T-helper 17 cell (primary cell): ENCODE measurements at places on chromosomes 16 and 17.

GRCh38 chr17:76087531-76087930 is 8.5 kb downstream of the ZACN start:
- DNase-seq: no peak

DNA sequence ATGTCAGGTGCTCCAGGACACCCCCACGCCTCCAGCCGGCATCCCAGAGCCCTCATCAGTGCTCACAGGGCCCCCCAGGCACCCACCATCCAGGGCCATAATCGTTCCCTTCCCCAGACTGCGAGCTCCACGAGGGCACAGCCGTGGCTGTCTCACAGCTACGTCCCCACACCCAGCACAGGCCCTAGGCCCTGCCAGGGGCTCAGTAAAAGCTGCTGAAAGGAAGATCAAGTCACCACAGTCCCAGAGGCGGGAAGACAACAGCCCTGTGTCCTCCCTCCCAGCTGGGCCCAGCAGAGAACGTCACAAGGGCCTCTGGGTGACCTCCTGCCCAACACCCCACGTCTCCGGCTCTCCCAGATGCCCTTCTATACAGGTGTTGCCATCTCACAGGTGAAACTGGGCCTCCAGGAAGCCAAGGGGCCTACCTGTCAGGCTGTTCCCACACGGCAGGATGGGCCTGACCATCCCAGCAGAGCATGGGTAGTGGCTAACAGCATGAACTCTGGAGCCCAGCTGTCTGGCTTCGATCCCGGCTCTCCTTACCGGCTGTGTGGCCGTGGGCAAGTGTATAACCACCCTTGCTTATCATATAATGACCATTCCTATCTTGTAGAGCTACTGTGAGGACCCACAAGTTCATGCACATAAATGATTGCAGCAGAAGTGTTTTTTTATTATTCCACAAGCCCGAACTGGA is 17.9 kb downstream of the ARL2BP start:
- DNase-seq: no peak

GRCh38 chr16:11100239-11100750 is 155.7 kb downstream of the SOCS1 start:
- no peak for DNase-seq

DNA sequence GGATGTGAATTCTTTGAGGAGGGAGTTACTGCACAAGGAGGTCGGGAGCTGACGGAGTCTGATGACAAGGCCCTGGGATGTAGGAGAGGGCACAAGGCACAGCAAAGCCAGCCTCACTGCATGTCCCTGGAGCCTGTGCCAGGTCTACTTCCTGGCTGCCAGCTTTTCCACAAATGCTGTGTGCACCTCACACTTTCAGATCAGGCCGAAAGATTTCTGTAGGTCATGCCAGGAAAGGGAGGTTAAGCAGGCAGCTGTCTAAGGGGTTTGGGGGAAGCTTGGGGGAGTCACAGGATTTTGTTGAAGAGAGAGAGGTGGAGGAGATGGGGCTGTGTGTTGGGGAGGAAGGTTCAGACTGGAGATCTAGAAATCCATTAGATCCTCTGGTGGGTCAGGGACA is 792.5 kb downstream of the KCNJ18 start:
- DNase-seq: no peak

DNA sequence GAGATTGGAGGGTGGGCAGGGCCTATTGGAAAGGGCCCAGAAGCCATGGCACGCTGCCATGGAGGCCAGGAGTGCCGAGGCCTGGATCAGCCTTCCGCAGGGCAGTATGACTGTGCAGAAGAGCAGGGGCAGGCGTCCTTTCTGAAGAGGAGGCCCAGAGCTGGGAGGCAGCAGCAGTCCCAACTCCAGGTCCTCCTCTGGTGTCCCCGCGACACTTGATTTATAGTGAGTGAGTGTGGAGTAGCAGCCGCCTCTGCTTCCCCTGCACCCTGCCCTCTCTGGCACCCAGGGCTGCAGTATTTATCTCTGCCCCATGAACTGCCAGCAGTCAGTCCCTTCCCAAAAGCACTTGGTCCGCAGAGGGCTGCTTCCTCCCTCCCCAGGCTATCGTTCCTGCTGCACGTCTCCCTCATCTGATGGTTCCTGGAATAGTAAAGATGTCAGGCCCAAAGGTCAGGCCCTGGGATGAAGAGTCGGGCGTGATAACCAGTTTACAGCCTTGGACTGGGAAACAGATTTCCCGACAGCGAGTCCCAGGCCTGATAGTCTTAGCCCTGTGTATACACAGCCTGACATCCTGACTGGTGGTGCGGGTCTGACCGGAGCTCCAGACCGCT is 32.9 kb downstream of the PGS1 start:
- DNase-seq: no peak

GRCh38 chr16:84599521-84600202 is 18.2 kb downstream of the COTL1 start:
- DNase-seq: no peak

GRCh38 chr17:7237761-7238419 is 1.4 kb downstream of the PHF23 start:
- peak; percentile 73 for DNase-seq

- no peak for DNase-seq
Observed at GRCh38 chr17:30132615-30133014, 16.0 kb downstream of the NSRP1 start.
